ENCODE measurements at places on chromosomes 12 and 14.

DNA sequence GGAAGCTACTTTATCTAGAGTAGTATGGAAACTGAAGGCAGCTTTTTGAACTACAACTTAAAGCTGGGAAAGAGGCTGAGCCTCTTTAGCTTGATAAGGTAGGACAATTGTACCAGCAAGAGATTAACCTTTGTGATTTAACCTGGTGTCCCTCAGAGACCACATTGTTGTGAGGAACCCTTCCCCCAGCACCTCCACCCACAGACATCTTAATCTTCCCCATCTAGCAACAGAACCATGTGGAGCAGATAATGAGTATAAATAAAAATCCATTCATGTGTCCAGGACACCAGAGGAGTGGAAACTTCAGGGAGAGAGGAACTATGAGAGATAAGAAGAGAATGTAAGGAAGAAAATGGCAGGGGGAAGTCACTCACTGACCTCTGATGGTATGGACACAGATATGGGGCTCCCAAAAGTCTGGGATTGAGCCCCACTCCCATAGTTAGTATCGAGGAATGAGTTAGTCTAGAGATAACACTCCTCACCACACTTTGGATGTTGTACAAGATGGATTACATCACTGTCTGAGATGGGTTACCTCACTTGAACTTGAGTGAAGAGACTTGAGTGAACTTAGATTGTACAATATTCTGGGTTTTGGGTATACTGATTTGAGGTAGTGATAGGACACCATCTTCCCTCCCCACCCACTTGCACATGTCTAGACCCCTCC is 33.9 kb upstream of the SLC38A2 start:
- DNase-seq = no peak

- no peak for DNase-seq
Measured at GRCh38 chr14:100495917-100496316, 91.3 kb downstream of the BEGAIN start.

GRCh38 chr14:64196056-64196455 is 98.1 kb downstream of the ESR2 start:
- DNase-seq = no peak

DNA sequence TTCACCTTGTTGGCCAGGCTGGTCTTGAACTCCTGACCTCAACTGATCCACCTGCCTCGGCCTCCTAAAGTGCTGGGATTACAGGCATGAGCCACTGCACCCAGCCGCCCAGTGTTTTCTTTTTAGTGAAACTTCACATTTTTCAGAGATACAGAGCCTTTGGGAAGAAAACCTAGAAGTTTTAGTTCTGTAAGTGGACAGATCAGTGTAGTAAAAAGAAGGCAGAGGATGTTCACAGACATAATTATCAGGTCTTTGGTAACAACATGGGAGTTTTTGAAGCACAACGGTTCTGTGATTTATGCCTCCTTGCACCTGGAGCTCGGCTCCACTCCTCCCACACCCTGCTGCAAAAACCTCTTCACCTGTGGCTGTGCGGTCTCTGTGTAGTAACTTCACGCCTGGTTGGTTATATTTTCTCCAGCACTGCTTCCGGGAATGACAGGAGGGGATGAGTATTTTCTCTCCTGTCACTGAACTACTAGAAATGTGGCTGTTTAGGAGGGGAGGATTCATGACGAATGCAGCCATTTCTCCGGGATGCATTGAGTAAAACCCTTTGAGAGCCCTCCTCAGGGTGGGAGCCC is 67.0 kb downstream of the ARF6 start:
- peak; percentile 63 for DNase-seq

GRCh38 chr12:93682846-93683261 is 5.7 kb downstream of the CRADD start:
- DNase-seq = no peak

DNA sequence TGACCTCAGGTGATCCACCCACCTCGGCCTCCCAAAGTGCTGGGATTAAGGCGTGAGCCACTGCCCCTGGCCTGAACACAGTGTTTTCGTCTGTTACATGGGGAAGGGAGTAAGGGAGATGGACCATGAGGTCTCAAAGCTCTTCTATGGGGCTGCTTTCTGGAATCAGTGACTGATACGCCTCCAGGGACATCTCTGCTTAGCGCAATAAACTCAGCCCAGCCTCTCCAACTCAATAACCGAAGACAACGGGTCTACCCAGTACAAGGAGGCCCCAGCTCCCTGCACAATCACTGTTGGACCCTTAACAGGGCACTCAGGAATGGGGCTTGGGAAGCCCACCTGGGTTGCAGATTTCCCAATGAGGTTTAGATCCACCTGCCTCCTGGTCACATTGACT is 42.6 kb upstream of the CHGA start:
- DNase-seq = no peak

Data from right kidney (tissue), 9 donors.